ENCODE measurements at places on chromosomes 5 and 9. TPM values are rescaled to one million over a fixed set of nuclear protein-coding genes. Genes with fewer than 3 reads are reported as not detected.

The C5orf63 gene
- total RNA-seq: 3.6 TPM

The SH3TC2 gene
- total RNA-seq: 0.34 TPM

The HTR4 gene
- total RNA-seq: not detected

The C5orf52 gene
- total RNA-seq: not detected

The PDGFRB gene
- total RNA-seq: 71.1 TPM

The TAF11L5 gene
- total RNA-seq: not detected

The P4HA2 gene
- 199 TPM for total RNA-seq

The ZDHHC11 gene
- total RNA-seq: 3.3 TPM

The CFAP90 gene
- not detected for total RNA-seq

The TAF1L gene
- total RNA-seq: under 0.01 TPM

The UBE2QL1 gene
- total RNA-seq: under 0.01 TPM

Measured in bronchial smooth muscle cell (primary cell).